T-helper 17 cell (primary cell): ENCODE measurements at places on chromosomes 7 and 10. TPM values are rescaled to one million over a fixed set of nuclear protein-coding genes. Genes with fewer than 3 reads are reported as not detected.

GRCh38 chr10:5644930-5645329 is 21.5 kb downstream of the ASB13 start:
- H3K27ac ChIP-seq = no peak overlapping the region
- H3K27me3 ChIP-seq = no peaks in the 10 kb centered on the region
- H3K4me3 ChIP-seq = no peak overlapping the region
- no peak for DNase-seq

DNA sequence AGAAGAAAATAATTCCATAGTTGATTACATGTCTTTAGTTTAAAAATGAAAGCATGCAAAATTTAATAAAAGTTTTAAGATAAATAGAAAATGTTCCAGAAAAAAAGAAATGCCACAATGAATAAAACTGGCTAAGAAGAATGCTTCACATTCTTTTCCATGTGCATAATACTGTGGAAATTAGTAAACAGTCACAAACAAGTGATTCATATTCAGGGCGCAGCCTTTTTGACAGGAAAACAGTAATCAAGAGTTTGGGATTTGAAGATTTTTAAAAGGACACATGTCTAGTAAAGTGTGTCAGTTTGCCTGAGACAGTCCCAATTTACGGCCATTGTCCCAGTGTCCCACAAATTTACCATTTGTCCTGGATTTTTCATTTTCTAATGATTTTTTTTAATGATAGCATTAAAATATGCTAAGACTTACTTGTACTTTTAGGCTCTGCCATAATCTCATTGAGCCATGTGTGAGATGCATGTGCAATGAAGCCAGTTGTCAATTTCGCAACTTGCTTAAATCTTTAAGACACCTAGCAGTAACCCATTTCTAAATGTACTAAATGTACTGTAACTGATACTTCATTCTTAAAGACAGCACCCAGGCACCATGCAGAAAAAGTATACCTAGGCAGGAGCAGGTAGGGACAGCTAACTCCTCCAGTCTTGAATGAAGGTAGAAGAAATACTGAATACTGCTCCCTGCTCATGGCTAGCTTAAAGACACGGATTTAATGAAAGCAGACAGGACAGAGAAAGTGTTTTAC is 46.9 kb downstream of the ZNF438 start:
- H3K27ac ChIP-seq = no peak overlapping the region
- peaks cover 2% of the 10 kb centered on the region for H3K36me3 ChIP-seq
- no peaks in the 10 kb centered on the region for H3K27me3 ChIP-seq
- no peaks in the 10 kb centered on the region for H3K4me1 ChIP-seq

Gene ACTL6B
- total RNA-seq = not detected

DNA sequence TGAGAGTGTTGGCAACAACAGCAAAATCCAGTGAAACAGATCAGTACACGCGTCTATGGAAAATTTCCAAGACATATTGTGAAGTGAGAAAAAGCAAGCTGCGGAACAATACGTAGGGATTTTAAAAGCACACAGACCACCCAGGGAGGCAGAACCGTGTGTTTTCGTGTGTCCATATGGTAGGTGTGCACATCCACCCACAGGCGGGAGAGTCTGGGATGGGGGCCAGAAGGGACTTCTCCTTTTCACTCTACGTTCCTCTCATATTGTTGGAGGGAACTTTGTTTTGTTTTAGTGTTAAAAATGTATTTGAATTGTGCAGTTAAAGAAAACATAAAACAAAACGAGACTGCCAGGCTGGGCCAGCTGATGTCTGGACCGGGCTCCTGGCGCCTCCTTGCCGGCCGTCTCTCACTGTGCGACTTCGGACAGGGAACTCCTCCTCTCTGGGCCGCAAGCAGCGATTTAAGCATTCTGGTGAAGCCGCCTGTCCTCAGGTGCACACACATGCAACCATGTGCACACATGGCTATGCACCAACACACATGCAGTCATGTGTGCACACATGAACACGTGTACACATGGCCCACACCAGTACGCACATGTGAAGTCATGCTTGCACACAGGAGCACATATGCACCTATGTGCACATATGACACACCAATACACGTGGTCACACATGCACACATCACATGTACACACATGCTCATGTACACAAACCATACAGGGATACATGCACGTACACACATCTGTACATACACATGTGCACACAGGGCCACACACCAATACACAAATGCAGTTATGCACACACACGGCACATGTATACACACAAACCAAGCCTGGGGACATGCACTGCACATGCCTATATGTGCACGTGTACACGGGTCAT is 141.1 kb downstream of the ELFN1 start:
- no peaks in the 10 kb centered on the region for H3K4me1 ChIP-seq
- DNase-seq = no peak
- H3K27ac ChIP-seq = no peak overlapping the region
- H3K4me3 ChIP-seq = no peak overlapping the region
- H3K27me3 ChIP-seq = peaks cover 9% of the 10 kb centered on the region
- no peaks in the 10 kb centered on the region for H3K36me3 ChIP-seq

Gene MRC1
- 0.07 TPM for total RNA-seq

Gene ZNF425
- total RNA-seq = 0.23 TPM

Gene PAPOLB
- not detected for total RNA-seq

GRCh38 chr7:133275008-133275407 is 22.1 kb downstream of the EXOC4 start:
- peaks cover 6% of the 10 kb centered on the region for H3K4me1 ChIP-seq
- H3K27me3 ChIP-seq = no peaks in the 10 kb centered on the region
- H3K27ac ChIP-seq = no peak overlapping the region
- H3K4me3 ChIP-seq = no peak overlapping the region
- DNase-seq = no peak

DNA sequence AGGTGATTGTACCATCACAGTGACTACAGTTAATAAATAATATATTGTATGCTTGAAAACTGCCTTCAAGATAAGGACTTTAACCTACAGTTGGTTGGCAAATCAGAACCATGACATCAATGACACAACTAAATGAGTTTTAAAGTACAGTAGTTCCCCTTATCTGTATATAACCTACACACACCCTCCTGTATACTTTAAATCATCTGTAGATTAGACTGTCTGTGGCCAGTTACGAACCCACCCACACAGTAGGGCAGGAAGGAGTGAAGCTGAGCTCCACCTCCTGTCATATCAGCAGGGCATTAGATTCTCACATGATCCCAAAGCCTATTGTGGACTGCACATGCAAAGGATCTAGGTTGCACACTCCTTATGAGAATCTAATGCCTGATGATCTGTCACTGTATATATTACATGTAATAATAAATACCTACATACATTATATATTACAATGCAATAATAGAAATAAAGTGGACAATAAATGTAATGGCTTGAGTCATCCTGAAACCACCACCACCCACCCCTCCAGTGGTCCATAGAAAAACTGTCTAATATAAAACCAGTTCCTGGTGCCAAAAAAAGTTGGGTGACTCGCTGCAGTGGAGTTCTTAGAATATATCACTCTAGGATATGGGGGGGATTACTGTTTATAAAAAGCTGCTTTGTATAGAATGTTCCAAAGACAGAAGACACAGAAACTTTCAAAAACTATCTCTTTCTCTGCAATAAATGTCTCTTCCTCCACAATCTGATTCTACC is 5.6 kb downstream of the TPK1 start:
- no peak overlapping the region for H3K4me3 ChIP-seq
- peak overlapping the region; percentile 11 for H3K27ac ChIP-seq
- H3K36me3 ChIP-seq = peaks cover under 1% of the 10 kb centered on the region
- no peaks in the 10 kb centered on the region for H3K27me3 ChIP-seq

DNA sequence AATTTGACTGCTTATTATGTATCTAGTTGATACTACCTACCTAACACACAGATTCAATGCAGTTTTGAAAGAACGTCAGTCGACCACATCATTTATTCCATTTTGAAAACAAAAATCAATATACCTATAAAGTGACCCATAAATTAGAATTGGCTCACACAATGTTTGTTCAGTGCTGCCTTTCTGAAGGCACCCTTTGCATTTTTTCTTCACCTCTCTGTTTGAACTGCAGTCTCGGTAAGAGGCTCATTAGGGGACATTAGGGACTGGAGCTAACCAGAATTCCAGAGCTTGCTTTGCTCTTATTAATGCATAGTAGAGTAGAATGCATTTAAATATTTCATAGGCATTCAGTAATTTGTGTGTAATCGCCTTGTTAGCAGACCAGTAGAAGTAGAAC is 234.1 kb downstream of the FOXP2 start:
- H3K27me3 ChIP-seq = peaks cover 3% of the 10 kb centered on the region
- H3K36me3 ChIP-seq = no peaks in the 10 kb centered on the region

Gene PRSS1
- not detected for total RNA-seq

- no peaks in the 10 kb centered on the region for H3K27me3 ChIP-seq
- no peak for DNase-seq
- H3K27ac ChIP-seq = peak overlapping the region; percentile 16
- peak overlapping the region; percentile 73 for H3K4me3 ChIP-seq
Measured at GRCh38 chr10:73746721-73747120, 2.5 kb downstream of the SEC24C start.

DNA sequence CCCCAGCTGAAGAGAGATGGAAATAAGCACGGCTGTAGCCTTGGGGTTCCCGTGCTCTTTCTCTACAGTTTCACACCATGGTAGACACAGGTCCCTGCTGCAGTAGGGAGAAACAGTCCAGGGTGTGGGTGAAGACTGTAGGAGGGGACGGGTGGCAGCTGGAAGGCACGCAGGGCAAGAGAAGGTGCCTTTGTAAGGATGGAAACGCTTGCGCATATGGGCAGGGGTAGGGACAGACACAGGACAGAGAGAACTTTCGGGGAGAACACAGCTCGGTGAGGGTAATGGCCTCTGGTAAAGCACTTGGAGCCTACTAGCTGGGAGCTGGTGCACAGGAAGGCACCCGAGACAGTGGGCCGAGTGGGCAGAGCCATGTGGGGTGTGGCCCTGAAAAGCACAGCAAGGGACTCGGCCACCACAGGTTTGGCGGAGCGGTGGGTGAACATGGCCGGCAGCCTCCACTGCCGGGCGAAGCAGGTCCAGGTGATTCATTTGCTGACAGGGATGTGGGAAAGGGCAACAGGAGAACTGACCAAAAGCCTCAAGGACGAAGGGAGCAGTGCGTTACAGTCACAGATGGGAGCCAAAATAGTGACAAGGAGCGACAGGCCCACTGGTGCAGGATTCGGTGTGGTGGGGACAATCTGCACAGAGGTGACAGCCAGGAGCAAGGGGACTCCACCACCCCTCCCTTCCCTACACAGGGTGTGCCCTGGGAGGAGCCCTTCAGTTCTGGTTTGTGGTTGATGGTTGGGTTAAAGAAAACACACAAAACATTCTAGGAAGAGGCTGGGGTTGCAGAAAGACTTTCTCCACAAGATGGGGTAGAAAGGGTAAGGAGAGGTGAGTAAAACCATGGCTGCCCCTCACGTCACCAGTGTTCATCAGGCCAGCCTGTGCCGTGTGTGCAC is 97.1 kb downstream of the VOPP1 start:
- DNase-seq = no peak
- peaks cover 61% of the 10 kb centered on the region for H3K4me1 ChIP-seq

GRCh38 chr10:91557651-91558111 is 75.2 kb downstream of the PPP1R3C start:
- H3K27me3 ChIP-seq = peaks cover 17% of the 10 kb centered on the region
- peaks cover 2% of the 10 kb centered on the region for H3K4me1 ChIP-seq

DNA sequence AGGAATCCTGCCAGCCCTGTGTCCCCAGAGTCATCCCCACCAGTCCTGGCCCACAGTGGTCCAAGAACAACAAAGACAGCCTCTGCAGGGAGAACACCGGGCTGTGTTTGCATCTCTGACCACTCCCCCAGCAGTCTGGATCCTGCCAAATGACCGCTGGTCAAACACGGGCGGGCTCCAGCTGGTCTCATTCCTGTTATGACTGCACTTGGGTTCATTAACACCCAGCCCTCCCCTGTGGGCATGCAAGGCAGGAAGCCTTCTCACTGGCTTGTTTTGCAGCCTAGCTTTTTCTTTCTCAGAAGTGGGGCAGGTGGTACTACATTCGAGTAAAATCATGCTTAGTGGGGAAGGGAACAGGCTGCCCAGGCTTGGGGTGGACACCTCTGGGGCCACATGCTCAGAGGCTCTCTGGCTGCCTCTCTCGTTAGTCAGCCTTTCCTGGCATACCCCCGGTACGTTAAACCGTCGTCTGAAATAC is 190.0 kb downstream of the PLXNA4 start:
- no peaks in the 10 kb centered on the region for H3K4me1 ChIP-seq
- no peak overlapping the region for H3K4me3 ChIP-seq
- H3K36me3 ChIP-seq = no peaks in the 10 kb centered on the region
- H3K27me3 ChIP-seq = peaks cover 29% of the 10 kb centered on the region
- no peak for DNase-seq

DNA sequence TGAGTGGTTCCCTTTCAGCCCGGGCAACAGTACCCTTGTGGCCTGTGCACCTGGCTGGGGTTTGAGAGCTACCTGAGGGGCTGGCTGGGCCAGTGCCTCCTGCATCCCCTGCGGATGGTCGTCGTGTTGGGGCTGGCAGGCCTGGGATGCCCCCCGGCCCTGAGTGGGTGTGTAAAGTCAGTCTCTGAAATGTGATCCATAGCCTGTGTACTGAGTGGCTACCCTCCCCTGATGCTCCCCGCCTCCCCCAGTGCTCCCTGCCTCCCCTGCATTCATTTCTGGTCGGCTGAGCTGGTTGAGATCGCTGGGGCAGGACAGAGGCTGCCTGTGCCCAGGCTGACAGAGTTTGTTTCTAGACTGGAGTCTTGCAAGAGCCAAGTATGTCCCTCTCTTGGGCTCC is 9.3 kb downstream of the ZNF316 start:
- DNase-seq = no peak
- no peak overlapping the region for H3K4me3 ChIP-seq
- H3K27ac ChIP-seq = peak overlapping the region; percentile 14
- peaks cover 11% of the 10 kb centered on the region for H3K4me1 ChIP-seq
- no peaks in the 10 kb centered on the region for H3K27me3 ChIP-seq

Gene PLEKHS1
- total RNA-seq = not detected

DNA sequence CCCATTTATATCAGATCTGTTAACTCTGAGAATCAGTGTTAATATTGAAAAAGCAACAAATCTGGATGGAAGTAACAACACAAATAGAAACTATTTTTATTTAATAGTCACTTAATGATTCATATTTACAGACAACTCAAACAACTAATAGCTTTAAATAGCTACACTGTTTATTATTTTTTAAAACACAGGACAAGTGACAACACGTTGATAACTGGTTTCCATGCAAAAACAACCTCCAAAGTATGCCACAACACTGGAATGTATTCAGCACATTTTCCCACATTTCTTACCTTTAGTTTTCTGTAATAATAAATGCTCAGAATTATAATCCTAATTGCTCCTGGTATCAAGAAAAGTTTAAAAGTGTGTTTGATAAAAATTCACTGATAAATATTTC is 4.0 kb downstream of the SNX13 start:
- peaks cover 51% of the 10 kb centered on the region for H3K4me1 ChIP-seq
- H3K27me3 ChIP-seq = no peaks in the 10 kb centered on the region
- no peak for DNase-seq
- H3K36me3 ChIP-seq = peaks cover 8% of the 10 kb centered on the region

Gene STEAP1
- not detected for total RNA-seq

- H3K4me1 ChIP-seq = no peaks in the 10 kb centered on the region
- no peaks in the 10 kb centered on the region for H3K36me3 ChIP-seq
- no peaks in the 10 kb centered on the region for H3K27me3 ChIP-seq
- H3K27ac ChIP-seq = no peak overlapping the region
- no peak for DNase-seq
- H3K4me3 ChIP-seq = no peak overlapping the region
Measured at GRCh38 chr7:46649876-46650275, 728.8 kb upstream of the IGFBP3 start.

Gene ZNF398
- total RNA-seq = 19.7 TPM

GRCh38 chr10:112821038-112821437 is 129.0 kb upstream of the TCF7L2 start:
- peaks cover 2% of the 10 kb centered on the region for H3K4me1 ChIP-seq
- DNase-seq = no peak
- peaks cover 4% of the 10 kb centered on the region for H3K36me3 ChIP-seq
- no peak overlapping the region for H3K27ac ChIP-seq
